ENCODE measurements at places on chromosomes 5 and 9.
A peak's percentile ranks its signal among the peaks of the same experiment; 100 is the strongest.

- no peak for DNase-seq
Measured at GRCh38 chr9:112382501-112383364, 2.8 kb downstream of the HSDL2 start.

DNA sequence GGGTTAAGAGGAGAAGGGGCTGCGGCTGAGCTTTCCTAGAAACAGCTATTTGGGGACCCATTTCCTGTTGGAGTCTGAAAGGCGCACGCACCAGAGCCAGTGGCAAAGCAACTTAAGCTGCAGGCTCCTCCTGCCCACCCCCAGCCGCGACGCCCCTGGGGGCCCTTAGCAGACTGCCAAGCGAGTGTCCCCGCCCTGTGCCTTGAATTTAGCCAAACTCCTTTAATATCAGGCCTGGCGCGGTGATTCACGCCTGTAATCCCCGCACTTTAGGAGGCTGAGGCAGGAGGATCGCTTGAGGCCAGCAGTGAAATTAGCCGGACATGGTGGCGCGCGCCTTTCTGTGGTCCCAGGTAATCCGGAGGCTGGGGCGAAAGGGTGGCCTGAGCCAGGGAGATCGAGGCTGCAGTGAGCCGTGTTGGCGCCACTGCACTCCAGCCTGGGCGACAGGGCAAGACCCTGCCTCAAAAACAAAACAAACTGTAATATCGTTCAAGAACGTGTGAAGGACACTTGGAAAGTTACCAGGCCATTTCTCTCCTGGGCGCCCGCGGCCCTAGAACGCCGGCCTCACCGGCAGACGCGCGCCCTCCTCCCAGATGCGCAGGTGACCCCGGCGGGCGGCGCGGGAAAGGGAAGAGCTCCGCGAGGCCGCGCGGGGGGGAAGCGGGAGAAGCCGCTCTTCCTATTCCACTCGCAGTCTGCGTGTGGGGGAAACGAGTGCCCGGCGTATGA, 1.0 kb upstream of the F2R start:
- no peak for DNase-seq

GRCh38 chr5:140568443-140569063, 3.9 kb downstream of the SLC35A4 start:
- no peak for DNase-seq

DNA sequence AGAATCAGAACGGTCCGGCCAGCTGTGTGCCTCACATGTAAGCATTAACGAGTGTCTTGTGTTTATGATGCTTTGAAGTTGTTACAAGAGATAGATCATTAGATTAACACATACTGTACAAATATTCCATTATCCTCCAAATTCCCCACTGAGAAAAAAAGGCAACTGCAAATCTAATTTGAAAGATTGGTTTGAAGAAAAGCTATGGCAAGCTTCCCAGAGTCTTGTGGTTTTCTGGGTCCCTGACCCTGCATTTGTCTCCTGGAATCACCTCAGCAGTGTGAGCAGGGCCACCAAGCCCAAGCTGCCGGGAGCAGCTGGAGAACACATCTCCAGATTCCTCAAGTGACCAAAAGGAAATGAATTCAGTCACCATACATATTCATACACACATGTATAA, 36.9 kb upstream of the ADAMTS16 start:
- DNase-seq: no peak

GRCh38 chr9:24293386-24293785, 252.3 kb downstream of the IZUMO3 start:
- no peak for DNase-seq

GRCh38 chr5:31449174-31449573, 82.7 kb downstream of the DROSHA start:
- DNase-seq: no peak

- DNase-seq: no peak
Measured at GRCh38 chr5:126490167-126490940, 67.1 kb downstream of the GRAMD2B start.

DNA sequence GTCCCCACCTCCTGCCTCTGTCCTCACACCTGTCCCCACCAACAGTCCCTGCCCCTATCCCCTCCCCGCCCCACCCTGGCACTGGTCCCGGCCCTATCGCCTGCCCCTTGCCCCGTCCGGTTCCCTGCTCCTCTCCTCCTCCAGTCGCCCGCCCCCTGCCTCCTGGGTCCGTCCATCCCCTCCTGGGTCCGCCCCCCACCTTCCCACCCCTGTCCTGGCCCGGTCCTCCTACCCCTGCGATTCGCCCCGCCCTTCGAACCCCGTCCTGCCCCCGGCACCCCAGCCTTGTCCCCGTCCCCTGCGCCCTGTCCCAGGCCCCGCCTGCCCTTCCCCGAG, 372 bp downstream of the EDF1 start:
- no peak for DNase-seq

DNA sequence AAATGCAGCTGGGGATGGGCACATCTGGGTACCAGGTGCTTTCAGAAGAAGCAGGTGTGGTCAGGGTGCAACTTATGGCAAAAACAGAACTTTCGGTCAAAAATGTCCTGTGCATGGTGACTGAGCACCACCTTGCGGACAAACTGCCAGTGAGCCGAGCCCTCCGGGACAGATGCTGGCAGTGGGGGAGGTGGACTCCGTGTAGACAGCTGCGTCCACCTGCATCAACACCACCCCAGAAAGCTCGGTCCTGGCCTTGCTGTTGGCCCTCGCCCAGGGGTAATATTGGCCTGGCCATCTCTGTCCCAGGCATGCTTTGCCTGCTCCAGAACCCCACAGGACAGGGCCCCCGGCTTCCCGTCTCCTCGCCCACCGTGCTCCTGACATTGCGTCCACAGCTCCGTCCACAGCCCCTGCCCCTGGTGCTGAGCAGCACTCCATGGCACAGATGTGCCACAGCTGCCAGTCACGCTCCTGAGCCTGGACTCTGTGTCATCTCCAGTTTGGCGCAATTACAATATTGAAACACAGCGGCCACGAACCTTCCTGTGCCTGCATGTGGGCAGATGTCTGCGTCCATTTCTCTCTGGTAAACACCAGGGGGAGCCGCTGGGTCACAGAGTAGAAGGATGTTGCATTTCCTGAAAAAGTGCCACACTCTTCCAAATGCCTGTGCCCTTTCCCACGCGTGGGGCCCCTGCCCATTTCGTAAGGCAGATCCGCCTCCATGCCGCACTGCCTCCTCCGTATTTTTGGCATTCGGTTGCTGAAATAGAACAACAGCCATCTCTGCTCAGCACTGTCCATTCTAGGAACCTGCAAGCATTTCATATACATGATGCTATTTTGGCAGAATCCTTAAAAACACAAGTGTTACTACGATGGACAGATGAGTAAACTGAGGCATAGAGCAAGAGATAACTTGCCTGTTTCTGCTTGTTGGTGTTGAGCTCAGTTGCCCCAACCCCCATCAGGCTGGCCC, 33.4 kb upstream of the SLC6A19 start:
- DNase-seq: peak; percentile 71

GRCh38 chr9:87146933-87147332, 199.6 kb upstream of the GAS1 start:
- DNase-seq: no peak

DNA sequence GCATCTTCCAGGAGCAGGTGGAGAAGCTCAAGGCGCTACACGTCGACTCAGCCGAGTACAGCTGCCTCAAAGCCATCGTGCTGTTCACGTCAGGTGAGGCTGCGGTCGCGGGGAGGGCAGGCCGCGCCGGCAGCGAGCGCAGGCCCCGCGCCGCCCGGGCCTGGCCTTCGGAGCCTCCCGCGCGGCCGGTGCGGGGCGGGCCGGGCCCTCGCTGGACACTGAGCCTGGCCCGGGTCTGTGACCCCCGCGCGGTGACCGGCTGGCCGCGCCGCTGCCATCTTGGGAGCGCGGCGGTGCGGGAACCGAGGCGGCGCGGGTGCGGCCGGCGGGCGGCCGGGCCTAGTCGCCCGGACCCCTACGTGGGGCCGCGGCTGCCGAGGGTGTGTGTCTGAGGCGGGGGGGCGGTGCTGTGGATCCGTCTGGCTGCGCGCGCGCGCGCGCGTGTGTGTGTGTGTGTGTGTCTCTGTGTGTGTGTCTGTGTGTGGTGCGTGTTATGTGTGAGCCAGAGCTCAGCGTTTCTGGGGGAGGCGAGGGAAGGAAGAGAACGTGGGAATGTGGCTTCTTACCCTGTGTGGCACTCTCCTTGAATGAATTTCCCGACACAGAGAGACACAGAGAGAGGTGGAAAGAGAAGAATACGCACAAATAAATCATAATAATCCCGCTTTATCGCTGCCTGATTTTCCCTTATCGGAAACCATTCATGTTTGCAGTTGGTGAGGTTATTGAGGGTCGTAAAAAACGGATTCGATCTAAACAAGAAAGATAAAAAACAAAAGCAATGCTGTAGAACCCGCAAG, 5.5 kb downstream of the NR2F1 start:
- no peak for DNase-seq

DNA sequence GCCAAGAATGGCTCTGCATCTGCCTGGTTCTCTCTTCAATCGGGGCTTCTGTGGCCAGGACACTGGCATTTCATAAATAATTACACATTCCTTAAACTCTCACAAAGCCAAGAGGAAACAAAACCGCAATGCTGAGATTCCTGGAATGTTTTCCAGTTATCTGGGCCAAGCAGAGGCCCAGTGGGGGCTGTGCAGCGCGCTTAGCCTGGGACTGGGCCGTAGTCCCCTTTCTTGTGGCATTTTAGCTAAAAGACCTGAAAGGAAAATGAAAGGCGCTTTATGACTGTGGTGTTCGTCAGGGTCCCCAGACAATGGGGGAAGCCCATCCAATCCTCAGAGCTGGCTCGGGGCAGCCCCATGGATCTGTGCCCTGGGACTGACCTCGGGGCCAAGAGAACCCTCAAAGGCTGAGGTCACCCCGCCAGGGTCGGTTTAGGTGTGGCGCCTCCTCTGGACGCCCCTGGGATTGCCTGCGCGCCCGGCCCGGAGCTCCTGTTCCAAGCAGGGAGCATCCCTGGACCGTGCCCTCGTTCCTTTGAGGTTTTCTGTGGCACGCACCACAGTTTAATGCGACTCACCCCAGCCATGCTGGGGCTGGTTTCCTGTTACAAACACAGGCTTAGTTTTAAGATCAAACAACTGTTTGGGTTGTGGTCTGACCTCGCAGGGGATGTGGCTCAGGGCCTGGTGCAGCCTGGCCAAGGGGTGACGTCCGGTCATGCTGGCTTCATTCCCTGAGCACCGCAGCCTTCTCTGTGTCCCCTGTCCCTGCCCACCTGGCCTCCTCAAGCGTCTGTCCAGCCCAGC, 51.5 kb upstream of the NKD2 start:
- peak; percentile 4 for DNase-seq

- no peak for DNase-seq
Measured at GRCh38 chr9:6672118-6672517, 26.6 kb upstream of the GLDC start.

- DNase-seq: no peak
Measured at GRCh38 chr9:127318651-127319167, 54.1 kb downstream of the GARNL3 start.

DNA sequence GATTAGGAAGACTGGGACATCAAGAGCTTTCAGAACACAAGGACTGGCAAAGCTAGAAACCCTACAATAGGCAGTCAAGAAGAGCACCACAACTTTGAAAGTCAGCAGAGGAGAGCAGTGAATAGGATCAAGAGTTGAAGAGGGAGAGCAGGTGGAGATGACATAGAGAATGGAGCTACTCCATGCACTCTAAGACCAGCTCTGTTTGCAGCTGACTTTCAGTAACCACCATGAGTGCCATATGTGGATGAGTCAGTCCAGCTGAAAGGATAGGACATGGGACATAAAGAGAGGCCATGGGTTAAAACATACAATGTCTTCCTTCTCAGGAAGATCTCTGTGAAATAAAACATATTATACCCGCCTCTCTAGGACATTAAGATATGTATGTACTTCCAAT, 289.1 kb upstream of the KLF4 start:
- DNase-seq: no peak

DNA sequence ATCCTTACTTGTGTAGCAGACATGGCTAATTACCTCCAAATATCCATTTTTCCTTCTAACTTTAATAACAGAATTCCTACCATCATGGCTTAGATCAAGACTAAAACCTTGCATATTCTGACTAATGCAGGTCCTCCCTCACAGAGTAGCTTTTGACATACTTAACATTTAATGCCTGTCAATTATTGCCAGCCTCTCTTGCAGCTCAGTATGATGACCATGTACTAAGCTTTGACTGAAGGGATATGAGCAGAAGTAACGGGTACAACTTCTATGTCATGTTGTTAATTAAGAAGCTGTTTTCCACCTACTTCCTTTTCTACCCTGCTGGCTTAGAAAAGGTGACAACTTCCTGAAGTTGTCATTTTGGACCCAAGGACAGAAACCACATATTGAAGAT, 533.4 kb downstream of the PSAT1 start:
- DNase-seq: no peak

DNA sequence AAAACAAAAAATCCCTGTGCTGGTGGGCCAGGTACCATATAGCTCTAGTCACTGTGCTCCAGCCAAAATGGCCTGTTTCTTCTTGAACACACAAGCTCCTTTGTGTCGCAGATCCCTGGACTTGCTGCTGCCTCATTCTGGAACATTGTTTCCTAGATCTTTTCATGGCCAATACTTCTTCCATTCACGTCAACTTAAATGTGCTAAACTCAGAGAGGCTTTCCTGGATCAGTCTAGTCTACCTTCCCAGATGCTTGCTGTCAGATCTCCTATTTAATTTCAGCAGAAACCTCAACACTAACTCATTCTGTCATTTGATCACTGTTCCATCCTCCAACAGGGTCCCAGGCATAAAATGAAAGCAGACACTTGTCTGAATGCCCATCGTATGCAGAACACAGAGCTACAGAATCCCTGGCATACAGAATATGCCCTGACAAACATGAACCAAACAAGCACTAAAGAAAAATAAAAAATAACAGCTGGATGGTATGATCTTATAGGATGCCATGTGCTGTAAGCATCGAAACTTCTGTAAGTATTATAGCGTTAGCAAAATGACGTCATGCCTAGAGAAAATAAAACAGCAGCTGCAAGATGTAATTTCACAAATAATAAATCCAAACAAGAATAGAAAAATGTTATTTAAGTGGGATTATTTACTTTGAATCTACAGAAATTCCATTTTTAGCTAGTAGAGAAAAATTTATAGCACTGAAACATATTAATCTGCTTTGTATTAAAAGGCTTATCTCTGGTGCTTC, 403.7 kb upstream of the DAP start:
- DNase-seq: no peak

DNA sequence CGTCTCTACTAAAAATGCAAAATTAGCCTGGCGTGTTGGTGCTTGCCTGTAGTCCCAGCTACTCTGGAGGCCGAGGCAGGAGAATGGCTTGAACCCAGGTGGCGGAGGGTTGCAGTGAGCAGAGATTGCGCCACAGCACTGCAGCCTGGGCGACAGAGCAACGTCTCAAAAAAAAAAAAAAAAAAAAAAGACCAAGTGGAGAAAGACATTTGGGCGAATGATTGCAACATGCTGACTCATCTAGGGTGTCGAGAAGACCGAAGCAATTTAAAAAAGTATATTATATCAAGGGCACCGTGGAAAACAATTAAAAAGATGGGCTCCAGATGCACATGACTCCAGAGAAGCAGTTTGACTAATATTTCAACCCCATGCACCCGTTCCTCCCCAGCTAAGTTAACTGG, 9.2 kb downstream of the KLF4 start:
- no peak for DNase-seq

- no peak for DNase-seq
Measured at GRCh38 chr9:128614728-128615127, 41.9 kb downstream of the DYNC2I2 start.
